ENCODE measurements at places on chromosomes 11 and 22. TPM values are rescaled to one million over a fixed set of nuclear protein-coding genes. Genes with fewer than 3 reads are reported as not detected.

DNA sequence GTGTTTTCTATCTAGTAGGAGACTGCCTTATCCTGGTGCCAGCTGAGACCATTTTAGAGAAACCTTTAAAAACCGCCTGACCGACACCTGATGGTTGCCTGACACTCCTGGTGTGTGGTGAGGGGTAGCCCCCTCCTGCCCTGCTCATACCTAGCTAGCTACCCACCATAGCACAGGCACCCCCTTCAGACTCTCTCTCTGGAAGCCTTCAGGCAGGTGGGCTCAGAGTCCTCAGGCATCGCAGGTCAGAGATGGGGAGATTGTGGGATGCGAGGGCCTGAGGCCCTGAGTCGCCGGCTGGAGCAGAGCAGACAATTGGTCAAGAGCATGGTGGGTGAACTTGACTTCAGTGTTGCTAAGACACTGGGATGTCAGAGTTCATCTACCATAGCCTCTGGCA is 424.6 kb downstream of the BRD1 start:
- DNase-seq: no peak

- no peak for DNase-seq
These were observed 9.3 kb downstream of the RSPH14 start for GRCh38 chr22:23132376-23133091.

DNA sequence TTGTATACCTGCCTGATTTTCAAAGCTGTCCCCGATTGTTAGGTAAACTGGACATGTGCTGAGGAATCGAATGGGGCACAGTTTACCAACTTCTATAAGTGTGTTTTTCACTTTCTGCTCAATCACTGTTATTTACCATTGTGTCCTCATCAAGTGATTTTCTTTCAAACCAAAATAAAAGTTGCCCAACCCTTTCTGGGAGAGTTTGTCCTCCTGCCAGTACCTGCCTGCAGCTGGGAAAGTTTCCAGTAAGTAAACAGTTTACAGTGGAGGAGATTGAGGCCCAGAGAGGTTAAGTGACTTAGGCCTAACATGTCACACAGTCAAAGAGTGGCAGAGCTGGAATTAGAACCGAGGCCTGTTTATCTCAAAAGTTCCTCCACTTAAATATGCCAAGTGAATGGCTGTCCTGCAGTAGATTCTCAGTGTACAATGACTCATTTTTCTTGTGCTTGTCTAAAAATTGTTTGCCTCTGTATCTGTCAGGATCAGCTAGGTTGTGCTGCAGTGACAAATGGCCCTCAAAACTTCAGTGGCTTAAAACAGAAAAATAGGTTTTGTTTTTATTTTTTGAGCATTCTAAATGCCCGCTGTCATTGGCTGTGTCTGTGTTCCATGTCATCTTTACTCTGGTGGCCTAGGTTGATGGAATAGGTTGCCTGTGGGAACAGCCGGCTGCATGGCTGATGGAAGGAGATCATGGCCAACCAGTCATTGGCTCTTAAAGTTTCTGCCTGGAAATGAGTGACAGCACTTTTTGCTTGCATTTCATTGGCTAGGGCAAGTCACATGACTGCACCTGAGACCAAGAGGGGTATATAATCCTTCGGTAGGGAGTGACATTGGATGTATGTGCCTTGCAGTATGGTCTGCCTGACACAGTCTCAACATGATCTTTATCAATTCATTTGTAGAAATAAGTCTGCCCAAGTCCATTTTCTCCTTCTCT is 61.8 kb upstream of the CRYBB3 start:
- no peak for DNase-seq

DNA sequence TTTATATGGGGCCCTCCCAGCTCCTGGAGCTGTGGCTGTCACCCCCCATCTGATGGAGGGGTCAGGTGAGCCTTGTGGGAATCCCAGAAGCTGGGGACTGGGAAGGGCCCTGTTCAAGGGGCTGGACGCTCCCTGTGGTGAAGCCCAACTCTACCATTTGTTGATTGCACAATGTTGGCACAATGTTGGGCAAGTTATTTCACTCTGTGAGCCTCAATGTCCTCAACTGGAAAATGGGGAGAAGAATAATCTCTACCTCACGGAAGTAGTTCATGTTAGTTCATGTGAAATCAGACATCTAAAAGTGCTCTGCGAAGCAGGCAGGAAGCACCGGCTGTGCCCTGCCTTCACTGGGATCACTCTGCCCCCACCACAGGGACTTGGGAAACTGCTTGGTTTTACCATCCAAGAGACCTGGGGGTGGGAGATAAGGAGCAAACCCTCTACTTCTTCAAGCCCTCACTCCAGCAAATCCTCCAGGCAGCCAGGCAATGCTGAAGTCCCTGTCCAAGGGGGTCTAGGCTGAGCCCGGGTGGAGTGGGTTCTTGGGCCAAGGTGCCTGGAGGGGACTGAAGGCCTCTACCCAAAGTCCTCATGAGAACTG is 715 bp upstream of the PRR5 start:
- no peak for DNase-seq

P2RY2 gene
- 3.4 TPM for total RNA-seq

PHF21B gene
- total RNA-seq: 1.9 TPM

RFPL3 gene
- total RNA-seq: not detected

ZBTB16 gene
- 0.53 TPM for total RNA-seq

OR10D3 gene
- not detected for total RNA-seq

OR51V1 gene
- not detected for total RNA-seq
